ENCODE measurements at places on chromosomes 6 and 20. TPM values are rescaled to one million over a fixed set of nuclear protein-coding genes. Genes with fewer than 3 reads are reported as not detected.

Gene DLGAP4
- 51.7 TPM for total RNA-seq

Gene ID4
- total RNA-seq: 3.0 TPM

Gene BMP6
- 5.2 TPM for total RNA-seq

Gene CLPSL2
- total RNA-seq: not detected

Gene PKIB
- total RNA-seq: 0.30 TPM

Gene RFX6
- not detected for total RNA-seq

Gene RAD21L1
- not detected for total RNA-seq

- no peak for DNase-seq
These were observed 110.2 kb downstream of the SOBP start for GRCh38 chr6:107600121-107600520.

- DNase-seq: no peak
These were observed 6.7 kb upstream of the EMILIN3 start for GRCh38 chr20:41373251-41373783.

DNA sequence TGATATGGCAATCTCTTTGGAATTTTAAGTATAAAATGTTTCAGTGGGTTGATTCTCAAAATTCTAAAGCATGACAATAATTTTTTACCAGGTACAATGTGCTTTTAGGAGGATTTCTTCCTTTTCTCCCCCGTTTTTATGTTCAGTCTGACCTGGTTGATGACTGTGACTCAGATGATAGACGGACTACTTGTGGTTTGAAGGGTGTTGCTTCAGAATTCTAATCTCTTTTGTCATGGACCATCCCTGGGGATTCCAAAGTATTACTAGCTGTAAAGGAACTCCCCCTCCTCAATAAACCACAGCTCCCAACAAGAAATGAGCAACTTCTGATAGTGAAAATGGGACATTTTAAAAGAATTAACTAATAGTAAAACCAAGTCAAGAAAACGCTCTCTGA is 34.9 kb upstream of the TNFAIP3 start:
- no peak for DNase-seq

DNA sequence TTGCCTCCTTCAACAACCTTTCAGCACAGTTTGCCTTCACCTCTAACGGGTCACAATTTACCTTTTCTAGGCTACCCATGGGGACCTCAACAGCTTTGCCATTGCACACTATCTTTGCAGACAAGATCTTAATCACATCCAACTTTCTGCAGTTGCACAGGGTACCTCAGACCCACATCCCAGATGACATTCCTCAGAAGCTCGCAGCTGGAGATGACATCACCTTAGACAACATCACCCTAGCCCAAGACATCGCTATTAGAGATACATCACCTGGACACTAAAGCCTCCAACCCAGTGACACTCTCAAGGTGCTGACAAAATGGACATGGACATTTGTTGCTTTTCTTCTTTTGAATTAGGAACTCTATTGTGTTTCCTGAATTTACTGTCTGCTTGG is 38.6 kb upstream of the RPP40 start:
- DNase-seq: no peak

GRCh38 chr20:56909918-56910714 is 281.0 kb downstream of the TFAP2C start:
- no peak for DNase-seq

GRCh38 chr6:16224409-16224808 is 14.0 kb upstream of the GMPR start:
- no peak for DNase-seq

GRCh38 chr20:48717095-48717672 is 110.6 kb downstream of the PREX1 start:
- DNase-seq: no peak

- DNase-seq: no peak
These were observed 8.8 kb upstream of the CDH22 start for GRCh38 chr20:46316984-46317684.

All from left ventricle myocardium inferior (tissue), 1 donor.